ENCODE measurements at places on chromosomes 13 and 19.

GRCh38 chr19:29449371-29449770, 76.4 kb upstream of the VSTM2B start:
- no peak for DNase-seq

DNA sequence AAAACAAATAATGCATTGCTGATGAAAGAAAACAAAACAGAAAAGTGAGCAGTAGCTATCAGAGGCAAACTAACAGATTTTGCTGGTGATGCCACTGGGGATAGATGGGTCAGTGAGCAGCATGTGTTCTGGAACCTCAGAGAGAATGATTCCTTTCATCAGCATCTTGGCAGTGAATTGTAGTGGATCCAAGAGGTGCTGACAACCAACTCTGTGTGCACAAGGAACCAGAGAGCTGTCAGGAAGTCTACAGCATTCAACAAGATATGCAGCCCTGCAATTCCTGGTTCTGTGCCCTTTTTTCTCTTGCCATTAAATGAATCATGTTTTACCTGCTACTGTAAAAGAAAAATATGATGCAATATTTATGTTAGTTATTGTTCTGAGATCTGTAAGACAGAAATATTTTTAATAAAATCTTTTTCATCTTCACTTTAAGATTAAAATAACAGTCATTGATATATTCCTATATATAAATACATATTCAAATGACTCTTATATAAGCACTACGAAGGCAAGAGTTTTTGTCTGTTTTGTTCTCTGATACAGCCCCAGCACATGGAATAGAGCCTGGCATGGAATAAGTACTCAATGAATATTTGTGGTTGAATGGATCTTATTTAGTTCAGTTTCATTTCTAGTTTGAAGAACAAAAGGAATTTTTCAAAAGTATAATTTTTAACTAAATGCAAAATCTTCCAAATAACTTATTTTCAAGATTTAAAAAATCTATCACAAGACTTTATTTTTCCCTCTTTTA, 80.8 kb downstream of the FREM2 start:
- DNase-seq, result no peak

DNA sequence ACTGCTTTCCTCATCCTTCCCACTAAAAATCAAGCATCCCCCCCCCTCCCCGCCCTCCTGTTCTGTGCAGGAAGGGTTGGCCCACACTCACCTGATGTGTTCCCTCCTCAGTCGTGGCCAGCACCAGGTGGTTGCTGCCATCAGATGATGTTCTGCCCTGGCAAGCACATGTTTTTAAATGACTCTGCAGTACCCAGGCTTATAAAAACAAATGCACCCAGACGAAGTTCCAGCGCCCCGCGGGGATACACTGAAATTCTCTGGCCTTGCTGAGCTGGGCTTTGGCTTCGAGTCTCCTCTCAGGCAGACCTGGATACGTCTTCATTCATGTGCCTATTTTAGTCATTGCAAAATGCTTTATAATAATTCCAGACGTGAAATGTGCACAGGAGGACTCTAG, 316.3 kb downstream of the DLEU7 start:
- no peak for DNase-seq

GRCh38 chr19:15614507-15615379, at the start of gene CYP4F8:
Gene CYP4F8, plus strand, starts transcription at chr19:15615218. Its CDS starts 399 bp downstream, at chr19:15615617.
- no peak for DNase-seq

GRCh38 chr19:50932690-50933083, 20.2 kb downstream of the KLK5 start:
- no peak for DNase-seq

DNA sequence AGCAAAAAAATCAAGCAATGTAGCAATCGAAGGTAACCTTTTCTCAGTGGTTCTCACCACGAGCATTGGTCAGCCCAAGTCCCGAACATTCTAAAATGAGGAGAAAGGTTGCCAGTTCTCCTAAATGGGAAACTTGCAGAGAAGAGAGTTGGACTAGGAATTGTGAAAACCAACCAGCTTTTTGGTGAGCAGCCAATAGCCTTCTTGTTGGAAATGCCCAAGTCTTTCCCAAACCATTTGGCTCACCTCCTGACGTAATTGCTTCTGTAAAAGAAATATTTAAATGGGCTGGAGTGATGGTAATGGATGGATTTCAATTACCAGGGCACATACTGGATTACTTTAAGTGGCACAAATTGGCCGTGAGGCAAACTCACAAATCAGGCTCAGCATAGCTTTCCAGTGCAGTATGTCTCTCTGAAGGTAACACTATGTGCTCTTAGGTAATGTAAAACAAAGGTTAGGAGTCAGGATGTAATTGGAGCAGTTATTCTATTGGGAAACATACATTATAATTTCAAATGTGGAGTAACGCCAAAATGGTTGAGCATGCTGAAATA, 423.2 kb downstream of the KLF5 start:
- DNase-seq, result no peak

- no peak for DNase-seq
Observed at GRCh38 chr13:40764587-40765403, 6.2 kb downstream of the MRPS31 start.

DNA sequence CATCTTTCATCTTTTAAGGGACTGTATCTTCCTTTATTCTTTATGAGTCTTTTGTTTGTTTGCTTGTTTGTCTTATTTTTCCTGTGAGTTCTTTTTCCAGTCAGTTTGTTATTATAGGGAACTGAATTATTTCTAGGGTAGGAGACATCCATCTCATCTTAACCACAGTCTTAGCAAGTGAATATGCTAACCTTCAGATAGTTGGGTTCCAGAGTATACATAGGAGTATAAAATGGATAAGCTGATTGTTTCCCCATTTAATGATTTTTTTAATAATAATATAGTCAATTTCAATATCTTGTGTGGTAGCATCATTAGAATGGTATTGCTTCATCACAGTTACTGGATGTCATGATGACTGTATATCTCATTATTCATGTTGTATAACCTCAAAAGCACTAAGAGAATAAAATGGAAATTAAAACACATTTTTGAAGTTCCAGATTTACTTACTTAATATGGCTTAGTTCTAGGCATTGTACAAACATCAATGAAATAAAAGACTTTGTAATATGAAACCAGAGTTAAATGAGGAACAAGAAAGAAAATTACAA, 33.0 kb downstream of the GPC6 start:
- no peak for DNase-seq

All from activated CD4-positive, alpha-beta T cell treated with anti-CD3 and anti-CD28 coated beads, Interleukin-2, amount 50 U/mL, for 24 hours (primary cell).